Omental fat pad (tissue), 4 donors: ENCODE measurements at places on chromosomes 3 and 15. TPM values are rescaled to one million over a fixed set of nuclear protein-coding genes. Genes with fewer than 3 reads are reported as not detected.

DNA sequence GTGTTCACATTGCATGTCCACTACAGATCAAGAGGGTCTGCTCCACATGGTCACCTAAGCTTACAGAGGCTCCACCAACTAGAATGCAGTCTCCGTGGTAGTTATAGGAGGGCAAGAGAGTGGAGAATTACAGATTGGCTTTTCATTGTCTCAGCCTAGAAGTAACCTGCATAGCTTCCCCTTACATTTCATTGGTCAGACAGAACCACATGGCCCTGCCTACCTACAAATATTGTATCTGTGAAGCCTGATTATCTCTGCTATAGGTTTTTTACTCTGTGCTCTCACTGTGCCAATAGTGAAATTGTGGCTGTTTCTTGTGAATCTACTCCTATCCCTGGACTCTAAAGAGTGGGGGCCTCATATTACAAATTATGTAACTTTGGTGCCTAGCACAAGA, 2.5 kb upstream of the TLNRD1 start:
- no peak for DNase-seq

The RTP1 gene
- not detected for total RNA-seq

GRCh38 chr3:104584682-104585081, 782.0 kb upstream of the ALCAM start:
- DNase-seq = no peak

DNA sequence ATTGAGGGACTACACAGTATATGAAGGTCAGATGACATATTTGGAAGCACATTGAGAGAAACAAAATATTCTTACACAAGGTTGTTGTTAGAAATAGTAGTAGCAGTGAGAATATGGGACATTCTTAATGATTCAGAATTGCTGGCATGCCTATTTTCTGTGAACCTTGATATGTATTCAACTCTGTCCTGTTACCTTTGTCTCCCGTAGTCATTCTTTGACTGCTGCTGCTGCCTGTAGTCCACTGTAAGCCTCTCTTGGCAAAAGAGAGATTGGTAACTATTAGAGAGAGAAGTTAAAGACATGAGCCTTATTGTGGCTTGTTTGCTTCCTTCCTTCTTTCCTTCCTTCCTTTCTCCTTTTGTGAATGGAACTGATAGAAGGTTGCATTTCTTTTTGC, 64.5 kb downstream of the TCF12 start:
- DNase-seq = no peak

DNA sequence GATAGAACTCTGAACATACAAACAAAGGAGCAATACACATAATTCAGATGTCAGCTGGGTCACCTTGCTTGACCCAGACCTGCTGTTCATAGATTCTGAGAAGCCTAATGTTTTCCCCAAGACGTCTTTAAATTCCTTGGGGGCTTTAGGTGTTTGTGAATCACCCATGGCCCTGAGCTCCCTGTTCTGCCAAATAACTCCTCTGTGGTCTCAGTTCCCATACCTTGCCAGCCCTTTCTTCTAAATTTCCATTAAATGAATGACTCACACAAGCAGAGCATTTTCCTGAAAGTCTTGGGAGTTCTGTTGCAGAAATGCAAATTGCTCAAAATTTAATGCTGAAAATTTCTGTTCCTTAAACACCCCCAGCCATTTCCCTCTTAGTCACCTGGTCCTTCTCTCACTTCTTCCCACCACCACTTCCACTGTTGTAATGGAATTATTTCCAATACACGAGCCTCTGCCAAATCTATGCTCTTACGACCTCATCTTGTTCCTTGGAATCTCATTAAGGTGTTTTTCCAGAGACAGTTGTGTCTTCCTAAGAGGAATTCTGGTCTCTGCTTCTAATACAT, 33.4 kb upstream of the PSMD6 start:
- DNase-seq = no peak

DNA sequence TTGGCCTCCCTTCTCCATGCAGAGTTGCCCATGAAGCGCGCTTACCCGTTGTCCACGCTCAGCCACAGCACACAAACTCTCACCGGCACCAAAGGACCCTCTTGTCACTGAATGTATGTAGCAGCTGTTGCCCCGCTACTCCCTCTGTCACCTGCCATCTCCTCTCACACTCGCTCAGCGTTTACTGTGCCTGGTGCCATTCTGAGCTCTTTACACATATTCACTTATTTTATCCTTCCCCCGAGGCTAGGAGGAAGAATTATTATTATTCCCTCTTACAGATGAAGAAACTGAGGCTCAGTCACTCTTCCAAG, 41.7 kb upstream of the PRR23E start:
- no peak for DNase-seq

DNA sequence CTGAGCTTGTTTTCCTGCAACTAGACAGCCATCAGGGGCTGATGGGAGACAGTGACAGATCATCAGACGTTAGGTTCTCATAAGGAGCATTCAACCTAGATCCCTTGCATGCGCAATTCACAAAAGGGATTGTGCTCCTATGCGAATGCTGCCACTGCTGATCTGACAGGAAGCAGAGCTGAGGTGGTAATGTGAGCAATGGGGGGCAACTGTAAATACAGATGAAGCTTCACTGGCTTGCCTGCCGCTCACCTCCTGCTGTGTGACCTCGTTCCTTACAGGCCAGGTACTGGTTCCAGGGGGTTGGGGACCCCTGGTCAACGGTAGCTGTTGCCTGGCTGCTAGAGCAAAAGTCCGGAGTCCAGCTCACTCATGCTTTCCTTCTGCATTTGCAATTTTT, 26.4 kb upstream of the KCNAB1 start:
- no peak for DNase-seq

DNA sequence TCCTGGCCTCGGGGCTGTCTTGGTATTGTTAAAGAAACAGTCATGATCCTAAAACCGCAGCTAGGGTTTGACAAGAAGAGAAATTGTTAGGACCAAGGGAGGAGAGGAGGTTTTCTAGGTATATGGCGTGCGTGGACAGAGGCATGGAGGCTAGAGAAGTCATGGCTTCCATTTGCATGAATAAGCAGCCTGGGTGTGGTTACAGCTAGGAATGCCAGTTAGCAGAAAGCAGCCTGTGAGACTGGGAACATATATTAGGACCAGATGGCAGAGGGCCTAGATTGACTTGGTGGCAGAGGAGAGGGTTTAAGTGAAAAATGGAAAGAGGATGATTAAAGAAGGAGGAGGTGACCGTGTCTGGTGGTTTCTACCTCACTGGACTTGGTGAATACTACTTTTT, 573.6 kb upstream of the ARRDC4 start:
- no peak for DNase-seq

- no peak for DNase-seq
Measured at GRCh38 chr15:39028069-39028468, 463.5 kb upstream of the RASGRP1 start.

DNA sequence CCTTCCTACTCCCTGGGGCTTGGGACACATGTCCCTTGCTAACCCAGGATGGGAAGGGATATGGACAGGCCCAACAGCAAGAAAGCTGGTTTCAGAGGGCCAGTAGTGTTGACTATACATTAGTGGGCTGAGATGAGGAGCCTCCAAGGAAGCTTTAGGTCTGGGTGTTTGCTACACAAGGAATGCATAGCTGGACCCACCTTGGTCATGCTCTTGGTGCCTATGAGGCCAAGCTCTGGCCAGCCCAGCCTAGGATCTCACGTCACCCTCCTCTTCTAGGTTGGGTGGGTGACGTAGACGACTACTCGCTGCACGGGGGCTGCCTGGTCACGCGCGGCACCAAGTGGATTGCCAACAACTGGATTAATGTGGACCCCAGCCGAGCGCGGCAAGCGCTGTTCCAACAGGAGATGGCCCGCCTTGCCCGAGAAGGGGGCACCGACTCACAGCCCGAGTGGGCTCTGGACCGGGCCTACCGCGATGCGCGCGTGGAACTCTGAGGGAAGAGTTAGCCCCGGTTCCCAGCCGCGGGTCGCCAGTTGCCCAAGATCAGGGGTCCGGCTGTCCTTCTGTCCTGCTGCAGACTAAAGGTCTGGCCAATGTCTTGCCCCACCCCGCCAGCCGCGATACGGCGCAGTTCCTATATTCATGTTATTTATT, 653 bp upstream of the WDR6 start:
- no peak for DNase-seq

DNA sequence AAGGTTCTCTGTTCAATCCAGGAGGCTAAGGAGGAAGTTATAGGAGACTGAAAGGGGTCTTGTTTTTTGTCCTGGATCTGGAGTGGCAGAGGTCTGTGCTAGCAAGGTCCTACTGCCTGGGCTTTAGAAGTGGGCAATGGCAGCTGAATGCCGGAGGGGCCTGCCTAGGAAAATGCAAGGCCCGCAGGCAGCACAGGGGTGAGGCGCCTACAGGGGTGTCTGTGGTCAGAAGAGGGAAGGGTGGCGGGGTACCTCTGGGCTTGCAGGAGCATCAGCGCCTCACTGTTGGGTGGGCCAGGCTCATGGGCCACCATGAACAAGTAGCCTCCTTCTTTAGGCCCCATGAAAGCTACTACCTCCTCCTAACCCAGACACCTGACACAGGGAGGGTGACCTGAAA, 175.4 kb downstream of the PEX5L start:
- DNase-seq = no peak

GRCh38 chr15:56739964-56740640, 6.8 kb upstream of the ZNF280D start:
- no peak for DNase-seq

- DNase-seq = no peak
Measured at GRCh38 chr15:40940296-40940801, 11.2 kb downstream of the DLL4 start.

The MLH1 gene
- total RNA-seq = 23.2 TPM

- DNase-seq = no peak
Measured at GRCh38 chr15:36208868-36209582, 370.4 kb upstream of the CDIN1 start.

- DNase-seq = peak; percentile 47
Measured at GRCh38 chr3:18423401-18424212, 1.5 kb downstream of the SATB1 start.

DNA sequence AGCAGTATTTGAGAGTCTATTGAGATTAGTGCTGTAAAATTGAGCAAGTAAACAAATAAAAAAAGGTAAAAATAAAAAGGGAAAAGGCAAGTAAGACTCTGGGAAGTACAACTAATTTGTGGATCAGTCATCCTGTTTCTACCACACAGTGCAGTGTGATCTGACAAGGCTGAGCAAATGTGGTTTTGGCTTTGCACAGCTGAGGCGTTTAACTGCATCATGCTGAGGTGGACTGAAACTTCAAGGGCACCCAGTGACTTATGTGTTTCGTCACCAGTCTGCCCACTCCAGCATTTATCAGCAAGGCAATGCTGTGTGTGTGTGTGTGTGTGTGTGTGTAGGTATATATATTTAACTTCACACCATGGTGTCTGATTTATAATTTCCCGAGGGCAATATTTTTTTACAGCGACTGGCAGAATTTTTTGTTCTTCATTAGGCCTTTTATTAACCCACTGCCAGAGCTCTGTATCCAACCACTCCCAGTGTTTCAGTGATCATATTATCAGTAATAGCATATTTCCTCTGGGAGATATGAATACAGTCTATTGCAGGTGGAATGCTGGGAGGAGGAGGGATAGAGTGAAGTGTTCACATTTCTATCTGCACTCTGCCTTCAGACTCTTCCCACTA, 131.5 kb upstream of the SATB1 start:
- no peak for DNase-seq

The ATP2B2 gene
- 0.12 TPM for total RNA-seq

GRCh38 chr15:96431786-96432185, 101.3 kb downstream of the NR2F2 start:
- no peak for DNase-seq

The FAM3D gene
- not detected for total RNA-seq

DNA sequence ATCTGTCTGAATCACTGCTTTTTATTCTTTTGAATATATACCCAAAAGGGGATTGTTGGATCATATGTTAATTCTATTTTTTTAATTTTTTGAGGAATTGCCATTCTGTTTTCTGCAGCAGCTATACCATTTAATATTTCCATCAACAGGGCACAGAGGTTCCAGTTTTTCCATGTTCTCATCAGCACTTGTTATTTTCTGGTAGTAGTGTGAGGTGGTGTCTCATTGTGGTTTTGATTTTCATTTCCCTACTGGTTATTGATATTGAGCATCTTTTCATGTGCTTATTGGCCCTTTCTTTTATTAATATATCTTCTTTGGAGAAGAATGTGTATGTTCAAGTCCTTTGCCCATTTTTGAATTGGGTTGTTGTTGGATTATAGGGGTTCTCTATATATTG, 68.1 kb downstream of the PDE8A start:
- DNase-seq = no peak

GRCh38 chr15:40555876-40556275, 9.0 kb downstream of the CCDC32 start:
- DNase-seq = no peak

- no peak for DNase-seq
Measured at GRCh38 chr15:77720655-77721054, 87.9 kb upstream of the LINGO1 start.

The SLC24A5 gene
- not detected for total RNA-seq

The PRICKLE2 gene
- 88.4 TPM for total RNA-seq

- no peak for DNase-seq
Measured at GRCh38 chr15:100941536-100941935, 22.4 kb downstream of the LRRK1 start.
